T-helper 17 cell (primary cell): ENCODE measurements at places on chromosomes 13 and 19. TPM values are rescaled to one million over a fixed set of nuclear protein-coding genes. Genes with fewer than 3 reads are reported as not detected.
A peak's percentile ranks its signal among the peaks of the same experiment; 100 is the strongest.

- H3K4me1 ChIP-seq: peaks cover 17% of the 10 kb centered on the region
- no peaks in the 10 kb centered on the region for H3K36me3 ChIP-seq
- H3K27ac ChIP-seq: peak overlapping the region; percentile 89
- DNase-seq: peak; percentile 48
Measured at GRCh38 chr19:2455851-2456570, 748 bp downstream of the LMNB2 start.

CATSPERD gene
- total RNA-seq: not detected

ZNF486 gene
- total RNA-seq: 3.8 TPM

DNA sequence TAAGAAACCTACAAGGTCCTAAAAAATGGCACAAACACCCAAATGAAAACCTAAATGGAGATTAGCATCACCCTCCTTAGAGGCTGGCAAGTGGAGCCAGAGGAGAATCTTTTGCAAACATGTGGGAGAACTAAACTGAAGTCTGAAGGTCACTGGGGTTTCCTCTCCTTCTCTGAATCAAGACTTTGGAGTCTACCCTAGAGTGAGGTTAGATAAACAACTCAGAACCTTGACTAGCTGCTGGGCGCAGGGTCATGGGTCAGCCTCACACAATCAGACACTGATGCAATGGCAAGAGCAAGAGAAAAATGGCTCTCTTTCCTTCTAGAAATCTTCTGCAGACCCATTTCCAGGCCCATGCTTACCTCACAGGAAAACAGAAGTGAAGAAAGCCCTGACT, 165.8 kb downstream of the KCTD12 start:
- H3K27ac ChIP-seq: no peak overlapping the region
- H3K27me3 ChIP-seq: peaks cover 4% of the 10 kb centered on the region
- H3K4me1 ChIP-seq: no peaks in the 10 kb centered on the region
- H3K36me3 ChIP-seq: no peaks in the 10 kb centered on the region

DNA sequence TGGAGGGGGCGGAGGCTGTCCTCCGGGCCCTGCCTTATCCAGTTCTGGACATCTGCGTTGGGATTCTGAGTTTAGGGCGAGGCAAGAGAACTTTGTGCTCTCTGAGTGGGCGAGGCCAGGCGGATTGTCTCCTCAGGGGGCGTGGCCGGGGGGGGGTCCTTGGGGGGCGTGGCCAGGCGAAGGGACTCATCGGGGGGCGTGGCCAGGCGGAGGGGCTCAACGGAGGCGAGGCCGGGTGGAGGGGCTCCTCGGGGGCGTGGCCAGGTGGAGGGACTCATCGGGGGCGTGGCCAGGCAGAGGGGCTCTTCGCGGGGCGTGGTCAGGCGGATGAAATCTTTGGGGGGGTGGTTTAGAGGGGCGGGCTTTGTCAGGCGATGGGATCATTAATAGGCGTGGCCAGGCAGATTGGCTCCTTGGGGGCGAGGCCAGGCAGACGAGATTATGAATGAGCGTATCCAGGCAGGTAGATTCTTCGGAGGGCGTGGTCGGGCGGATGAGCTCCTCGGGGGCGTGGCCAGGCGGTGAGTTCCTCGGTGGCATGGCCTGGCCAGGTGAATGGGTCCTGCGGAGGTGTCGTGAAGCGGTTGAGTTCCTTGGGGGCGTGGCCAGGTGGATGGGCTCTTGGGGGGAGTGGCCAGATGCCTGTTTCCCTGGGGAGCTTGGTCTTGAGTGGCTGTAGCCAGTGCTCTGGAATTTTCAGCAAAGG, 10.3 kb upstream of the CACNG7 start:
- H3K27me3 ChIP-seq: peaks cover 56% of the 10 kb centered on the region
- H3K27ac ChIP-seq: no peak overlapping the region
- peaks cover 9% of the 10 kb centered on the region for H3K36me3 ChIP-seq
- DNase-seq: no peak
- no peak overlapping the region for H3K4me3 ChIP-seq

DNA sequence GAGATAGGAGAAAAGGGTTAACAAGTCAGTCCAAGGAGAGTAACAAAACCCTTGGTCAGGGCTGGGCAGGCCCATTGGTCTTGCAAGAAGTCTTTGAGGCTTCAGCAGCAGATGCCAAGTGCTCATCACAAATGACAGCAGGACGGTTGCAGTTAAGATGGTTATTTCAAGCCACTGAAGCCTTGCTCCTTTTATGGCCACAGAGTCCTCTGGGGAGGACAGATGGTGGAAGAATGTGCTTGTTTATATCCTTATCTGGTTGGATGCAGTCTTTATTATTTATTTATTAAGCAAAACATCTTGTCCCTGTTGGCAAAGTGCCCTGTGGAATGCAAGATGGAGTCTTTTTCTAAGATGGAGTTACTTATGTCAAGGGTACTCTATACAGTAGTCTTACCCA, 19.2 kb upstream of the ZNF331 start:
- no peak for DNase-seq
- H3K36me3 ChIP-seq: peaks cover 2% of the 10 kb centered on the region
- H3K4me1 ChIP-seq: peaks cover 8% of the 10 kb centered on the region
- H3K4me3 ChIP-seq: no peak overlapping the region
- no peak overlapping the region for H3K27ac ChIP-seq
- no peaks in the 10 kb centered on the region for H3K27me3 ChIP-seq

- H3K27me3 ChIP-seq: no peaks in the 10 kb centered on the region
- no peak for DNase-seq
- H3K4me1 ChIP-seq: peaks cover 2% of the 10 kb centered on the region
- peak overlapping the region; percentile 58 for H3K4me3 ChIP-seq
- no peak overlapping the region for H3K27ac ChIP-seq
Measured at GRCh38 chr19:3607303-3608078, 816 bp upstream of the TBXA2R start.

ZNF581 gene
- total RNA-seq: 24.7 TPM

GRCh38 chr13:40599124-40599523, 67.3 kb downstream of the FOXO1 start:
- peak overlapping the region; percentile 80 for H3K4me3 ChIP-seq
- no peaks in the 10 kb centered on the region for H3K27me3 ChIP-seq
- DNase-seq: no peak
- peaks cover 2% of the 10 kb centered on the region for H3K36me3 ChIP-seq
- peaks cover 72% of the 10 kb centered on the region for H3K4me1 ChIP-seq

GRCh38 chr19:6423499-6424194, 964 bp downstream of the KHSRP start:
- peak overlapping the region; percentile 89 for H3K4me3 ChIP-seq
- no peak for DNase-seq
- H3K36me3 ChIP-seq: no peaks in the 10 kb centered on the region
- no peaks in the 10 kb centered on the region for H3K27me3 ChIP-seq

GPR12 gene
- total RNA-seq: not detected

DNA sequence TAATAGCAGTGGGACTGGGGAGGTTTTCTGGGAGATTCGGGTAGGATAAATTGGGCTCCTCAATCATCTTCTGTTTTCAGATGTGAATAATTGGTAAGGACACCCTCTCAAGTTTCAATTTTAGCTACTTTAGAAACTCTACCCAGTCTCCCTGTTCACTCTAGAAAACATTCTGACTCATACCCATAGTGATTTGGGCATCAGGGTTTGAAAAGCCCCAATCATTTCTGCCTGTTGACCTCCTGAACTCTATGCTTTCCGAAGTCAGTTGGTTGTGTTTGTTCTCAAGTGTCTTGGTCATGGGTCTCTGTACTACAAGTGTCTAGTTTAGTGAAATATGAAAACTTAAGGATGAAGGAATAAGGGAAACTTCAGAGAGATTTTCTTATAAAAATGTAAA, 911.3 kb upstream of the GPC6 start:
- H3K27me3 ChIP-seq: no peaks in the 10 kb centered on the region
- H3K4me3 ChIP-seq: no peak overlapping the region
- no peaks in the 10 kb centered on the region for H3K4me1 ChIP-seq
- H3K36me3 ChIP-seq: no peaks in the 10 kb centered on the region
- DNase-seq: no peak

MPND gene
- total RNA-seq: 13.0 TPM
